Activated naive CD4-positive, alpha-beta T cell treated with anti-CD3 and anti-CD28 coated beads, Interleukin-2, amount 50 U/mL, for 72 hours (primary cell): ENCODE measurements at places on chromosomes 6 and 20.

GRCh38 chr6:26486358-26486757, 13.7 kb upstream of the BTN1A1 start:
- DNase-seq, result no peak

GRCh38 chr6:147678253-147678652, 169.8 kb downstream of the SAMD5 start:
- DNase-seq, result no peak

- DNase-seq, result no peak
These were observed 123.8 kb upstream of the NAA20 start for GRCh38 chr20:19893356-19893755.

GRCh38 chr20:49457444-49457843, 25.0 kb downstream of the KCNB1 start:
- DNase-seq, result no peak

DNA sequence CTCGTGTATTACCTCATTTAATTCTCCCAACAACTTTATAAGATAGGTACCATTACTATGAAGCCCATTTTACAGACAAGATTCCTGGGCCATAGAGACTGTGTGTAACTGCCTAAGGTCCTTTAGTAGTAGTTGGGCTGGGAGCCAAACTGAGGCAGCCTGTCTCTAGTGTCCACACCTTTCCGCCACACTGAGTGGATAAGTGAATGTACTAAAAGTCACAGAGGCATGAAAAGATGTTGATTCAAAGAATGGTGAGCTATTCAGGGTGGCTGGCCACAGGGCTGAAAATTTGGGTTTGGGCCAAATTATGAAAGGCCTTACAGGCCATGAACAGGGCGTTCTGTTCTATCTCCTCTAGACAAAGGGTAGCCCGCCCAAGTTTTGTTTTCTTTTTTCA, 11.0 kb downstream of the CD24 start:
- DNase-seq, result no peak

- no peak for DNase-seq
These were observed 164.3 kb downstream of the RPS12 start for GRCh38 chr6:132978685-132979084.

DNA sequence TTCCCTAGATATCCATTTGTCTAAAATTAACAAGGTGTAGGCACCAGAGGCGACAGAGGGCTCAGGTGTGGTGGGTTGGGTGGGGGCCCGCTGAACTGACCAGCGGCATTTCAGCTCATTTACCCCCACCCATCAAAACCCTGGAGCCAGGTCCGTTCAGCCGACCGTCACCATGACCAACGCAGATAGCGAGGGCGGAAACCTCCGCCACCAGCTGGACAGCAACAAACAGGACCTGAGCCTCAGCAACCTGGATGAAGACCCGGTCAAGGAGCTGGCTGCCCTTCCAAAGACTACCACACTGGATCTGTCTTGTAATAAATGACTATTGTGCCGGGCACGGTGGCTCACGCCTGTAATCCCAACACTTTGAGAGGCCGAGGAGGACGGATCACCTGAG, 120.8 kb upstream of the LGSN start:
- DNase-seq, result no peak
